ACHN (cell line): ENCODE measurements at places on chromosomes 11 and 22.

GRCh38 chr22:36590441-36591056 is 61.6 kb upstream of the EIF3D start:
- DNase-seq = no peak

GRCh38 chr11:102989379-102990047 is 34.0 kb upstream of the MMP13 start:
- DNase-seq = no peak

GRCh38 chr11:48036466-48036865 is 56.1 kb downstream of the PTPRJ start:
- no peak for DNase-seq

DNA sequence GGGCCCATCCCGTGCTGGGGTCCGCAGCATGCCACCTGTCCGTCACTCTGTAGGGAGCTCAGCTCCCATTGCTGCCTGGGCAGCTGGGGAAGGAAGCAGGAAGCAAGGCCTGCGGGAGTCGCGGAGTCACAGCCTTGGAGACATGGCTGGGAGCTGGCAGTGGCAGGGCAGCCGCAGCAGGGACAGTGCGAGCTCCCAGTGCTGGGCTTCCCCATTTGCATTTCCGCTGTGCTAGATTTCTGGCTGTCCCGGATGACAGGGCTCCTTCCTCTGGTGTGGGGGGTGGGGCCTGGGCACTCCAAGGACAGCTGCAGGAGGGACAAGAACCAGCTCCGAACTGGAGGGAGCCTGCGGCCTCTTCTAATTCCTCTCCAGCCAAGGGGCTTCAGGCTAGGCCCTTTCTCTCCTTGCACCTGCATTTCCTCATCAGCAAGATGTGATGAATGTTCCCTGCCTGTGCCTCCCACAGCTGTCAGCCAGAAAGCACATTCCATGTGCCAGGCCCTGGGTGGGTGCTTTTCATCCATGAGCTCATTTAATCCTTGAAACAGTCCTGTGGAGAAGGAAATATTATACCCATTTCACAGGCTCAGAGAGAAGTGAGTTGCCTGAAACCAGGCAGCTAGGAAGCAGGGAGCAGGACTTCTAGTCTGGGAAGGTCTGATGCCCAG is 48.0 kb downstream of the MYO7A start:
- DNase-seq = no peak

DNA sequence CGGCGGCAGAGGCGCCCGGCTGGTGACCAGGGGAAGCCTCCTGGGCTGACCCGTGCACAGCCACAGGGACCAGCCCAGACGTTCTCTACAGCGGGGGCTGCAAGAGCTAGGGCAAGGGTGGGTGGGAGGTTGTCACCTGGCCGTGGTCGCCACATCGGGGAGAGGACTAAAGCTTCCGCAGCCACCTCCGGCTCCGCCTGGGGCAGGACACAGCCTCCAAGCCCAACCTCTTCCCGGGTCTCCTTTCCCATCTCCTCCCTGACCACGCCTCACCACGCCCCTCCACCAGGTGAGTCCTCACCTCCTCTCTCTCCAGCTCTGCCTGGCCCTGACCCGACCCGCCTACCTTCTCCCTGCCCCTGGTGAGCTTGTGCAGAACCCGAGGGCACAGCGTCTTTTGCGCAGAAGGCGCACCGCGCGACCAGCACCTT is 75.9 kb upstream of the LMO1 start:
- DNase-seq = no peak

DNA sequence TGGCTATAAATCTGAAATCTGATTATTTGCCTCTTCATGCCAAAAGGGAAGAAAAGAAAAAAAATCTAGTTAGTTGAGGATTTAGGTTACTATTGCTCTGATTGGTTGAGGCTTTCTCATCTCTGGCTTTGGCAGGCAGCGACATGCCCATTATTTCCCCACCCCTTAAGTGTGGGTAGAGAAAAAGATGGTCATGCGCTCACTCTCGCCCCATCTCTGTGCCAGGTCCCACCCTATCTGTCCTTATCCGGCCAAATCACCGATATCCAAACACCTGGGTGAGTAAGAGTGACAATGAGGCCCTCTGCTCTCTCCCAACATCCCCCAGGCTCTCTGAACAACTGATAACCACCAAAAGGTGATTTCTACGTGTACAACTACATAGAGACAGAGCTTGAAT is 31.2 kb upstream of the SNX19 start:
- no peak for DNase-seq

DNA sequence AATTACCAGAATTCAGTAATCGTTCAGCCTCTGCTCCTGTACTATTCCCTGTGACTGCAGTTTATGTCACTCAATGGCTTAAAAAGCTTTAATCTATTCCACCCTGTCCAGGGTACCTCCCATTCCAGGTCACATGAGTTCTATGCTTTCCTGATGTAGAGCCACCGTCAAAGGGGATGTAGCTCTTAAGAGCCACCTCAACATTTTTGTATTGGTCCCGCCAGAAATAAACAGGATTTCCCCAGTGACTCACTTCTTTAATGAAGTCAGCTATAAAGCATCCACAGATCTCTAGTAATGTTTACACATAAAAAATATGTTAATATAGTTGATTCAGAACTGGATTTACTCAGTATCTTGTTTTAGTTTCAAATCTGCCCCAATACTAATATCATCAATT is 1.3 kb upstream of the OR8D1 start:
- no peak for DNase-seq

- no peak for DNase-seq
These were observed 105.7 kb downstream of the RASSF10 start for GRCh38 chr11:13114566-13115379.

DNA sequence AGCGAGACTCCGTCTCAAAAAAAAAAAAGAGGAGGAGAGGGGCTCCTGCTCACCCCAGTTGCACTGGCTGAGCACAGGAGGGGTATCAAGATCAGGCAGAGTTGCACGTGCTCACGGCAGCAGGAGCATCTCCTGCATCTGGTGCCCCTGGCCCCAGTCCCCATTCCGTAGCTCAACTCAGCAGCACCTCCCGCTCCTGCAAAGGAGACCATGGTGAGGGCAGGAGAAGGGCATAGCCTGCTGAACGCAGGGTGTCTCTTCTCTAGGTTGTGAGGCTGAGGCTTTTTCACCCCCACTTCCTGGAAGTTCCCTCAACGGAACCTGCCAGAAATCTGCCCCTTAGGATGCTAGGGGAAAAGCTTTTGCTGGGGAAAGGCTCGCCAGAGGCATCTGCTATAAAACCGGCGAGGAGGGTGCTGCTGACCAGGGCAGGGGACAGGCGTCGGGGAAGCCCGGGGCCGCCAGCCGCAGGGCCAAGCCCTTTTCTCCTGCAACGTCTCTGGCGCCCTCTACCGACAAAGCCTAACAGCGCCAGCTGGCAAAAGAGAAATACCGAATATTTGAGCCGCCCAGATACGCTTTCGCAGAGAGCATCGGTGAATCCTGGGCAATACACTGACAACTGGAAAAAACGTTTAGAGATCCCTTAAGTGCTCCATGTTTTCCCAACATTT is 1.0 kb upstream of the PPP6R2 start:
- DNase-seq = peak; percentile 87

DNA sequence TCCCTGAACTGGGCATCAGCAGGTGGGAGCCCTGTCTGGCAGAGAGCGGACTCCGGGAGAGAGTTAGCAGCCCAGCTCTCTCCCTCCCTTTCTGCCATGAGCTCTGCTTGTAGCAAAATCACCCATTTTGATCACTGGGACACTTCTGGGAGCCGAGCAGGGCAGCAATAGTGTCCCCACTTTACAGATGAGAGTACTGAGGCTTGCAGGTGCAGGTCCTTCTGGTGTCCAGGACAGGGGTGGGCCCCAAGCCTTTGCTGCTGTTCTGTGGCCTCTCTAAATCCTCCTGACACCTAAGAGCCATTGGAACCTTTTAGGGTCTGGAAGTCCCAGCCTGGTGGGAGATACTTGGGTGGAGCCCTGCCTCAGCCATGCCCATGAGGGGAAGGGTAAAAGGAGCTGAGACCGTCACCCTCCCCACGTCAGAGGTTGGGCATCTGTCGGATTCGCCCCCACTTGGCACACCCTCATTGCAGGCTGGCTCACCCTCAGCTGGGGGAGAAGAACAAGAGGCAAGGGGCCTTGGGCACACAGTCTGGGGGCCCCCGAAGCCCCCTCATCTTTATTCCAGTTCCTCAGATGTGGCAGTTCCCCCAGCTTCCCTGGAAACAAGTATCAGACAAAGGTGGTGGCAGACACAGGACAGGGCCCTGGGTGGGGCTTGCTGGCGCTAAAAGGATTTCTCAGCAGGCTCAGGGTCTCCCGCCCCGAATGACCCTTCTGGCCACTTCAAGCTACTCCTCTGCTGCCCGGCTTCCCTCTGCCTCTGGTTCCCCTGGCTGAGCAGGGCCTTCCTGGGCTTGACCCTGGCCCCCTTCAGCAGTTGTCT is 4.5 kb downstream of the RIN1 start:
- DNase-seq = no peak

DNA sequence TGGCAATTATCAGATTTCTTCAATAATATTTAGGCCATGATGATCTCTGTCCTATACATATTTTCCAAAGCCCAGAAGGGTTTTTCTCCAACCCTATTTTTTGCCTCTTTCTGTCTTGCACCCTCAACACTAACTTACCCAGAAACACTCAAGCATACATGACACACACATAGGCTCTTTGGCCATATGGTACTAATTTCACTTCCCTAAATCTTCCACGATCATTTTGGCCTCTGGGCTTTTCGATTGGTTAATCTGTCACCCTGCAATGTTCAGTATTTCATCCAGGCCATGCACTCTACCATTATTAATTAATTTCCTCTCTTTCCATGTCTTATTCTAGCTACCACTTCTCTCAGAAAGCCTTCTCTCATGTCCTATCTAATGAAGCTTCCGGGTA is 59.8 kb downstream of the LUZP2 start:
- DNase-seq = no peak

GRCh38 chr22:20656902-20657836 is 116.7 kb upstream of the SERPIND1 start:
- DNase-seq = peak; percentile 14

GRCh38 chr22:45997077-45997776 is 20.3 kb upstream of the WNT7B start:
- DNase-seq = no peak

GRCh38 chr11:35087648-35088047 is 51.3 kb upstream of the CD44 start:
- no peak for DNase-seq

- no peak for DNase-seq
These were observed 63.8 kb upstream of the WNT7B start for GRCh38 chr22:46040471-46041465.

GRCh38 chr11:89498845-89499448 is 7.8 kb upstream of the NOX4 start:
- DNase-seq = no peak

GRCh38 chr11:113779496-113779895 is at the start of gene CLDN25:
TSS of gene CLDN25 (plus strand) at chr11:113779796. CDS start at chr11:113779796, 0 bp downstream.
- no peak for DNase-seq

DNA sequence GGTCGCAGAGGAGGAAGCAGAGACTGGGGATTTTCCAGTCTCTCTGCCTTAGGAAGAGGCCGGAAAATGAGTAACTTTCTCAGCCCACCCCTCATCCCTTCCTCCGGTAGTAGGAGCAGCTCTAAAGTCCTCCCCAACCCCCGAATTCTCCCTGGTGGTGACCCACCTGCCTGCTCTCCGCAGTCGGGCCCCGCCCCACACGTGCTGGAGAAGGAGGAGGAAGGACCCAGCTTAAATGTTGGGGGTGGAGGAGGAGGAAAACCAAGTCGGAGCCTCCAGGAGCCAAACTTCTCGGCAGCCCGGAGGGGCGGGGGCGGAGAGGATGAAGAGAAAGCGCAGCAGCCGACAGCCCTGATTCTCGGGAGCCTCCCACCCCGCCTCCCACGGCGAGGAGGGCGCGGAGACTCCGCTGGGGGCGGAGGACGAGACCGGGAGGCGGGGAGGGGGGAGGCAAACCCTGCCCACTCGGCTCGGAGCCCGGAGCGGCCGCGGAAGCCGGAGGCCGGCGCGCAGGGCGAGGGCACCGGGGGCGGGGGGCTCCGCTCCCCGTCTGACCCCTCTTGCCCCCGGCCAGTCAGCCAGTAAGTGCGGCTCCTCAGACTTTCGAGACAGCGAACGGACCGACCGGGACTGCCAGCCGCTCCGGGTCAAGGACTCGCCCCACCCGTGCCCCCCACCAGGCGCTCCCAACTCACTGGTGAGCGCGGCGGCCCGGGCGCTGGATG is at the start of gene TPBGL:
Gene TPBGL, plus strand, starts transcription at position 464 of the 725 bp plus-strand sequence. CDS start 276 bp downstream, outside the sequence.
- no peak for DNase-seq

- no peak for DNase-seq
These were observed 232.2 kb downstream of the FAM76B start for GRCh38 chr11:95557376-95557775.

DNA sequence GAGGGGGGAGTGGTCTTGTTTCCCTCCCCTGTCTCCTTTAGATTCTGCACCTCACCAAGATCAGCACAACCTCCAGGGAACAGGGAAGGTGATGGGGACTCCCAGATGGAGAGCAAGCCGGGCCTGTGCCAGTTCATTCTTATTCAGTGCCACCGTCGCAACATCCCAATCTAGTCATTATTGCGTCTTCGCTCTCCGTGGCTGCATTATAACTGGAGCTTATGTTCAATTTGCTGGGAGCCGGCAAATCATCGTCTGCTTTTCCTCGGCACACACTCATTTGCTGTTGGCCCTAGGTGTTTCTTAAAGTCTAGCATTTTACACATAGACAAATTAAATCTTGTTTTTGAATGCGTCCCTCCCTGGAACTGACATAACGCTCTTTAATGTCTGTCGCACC is 1269.7 kb downstream of the BRD1 start:
- DNase-seq = no peak

DNA sequence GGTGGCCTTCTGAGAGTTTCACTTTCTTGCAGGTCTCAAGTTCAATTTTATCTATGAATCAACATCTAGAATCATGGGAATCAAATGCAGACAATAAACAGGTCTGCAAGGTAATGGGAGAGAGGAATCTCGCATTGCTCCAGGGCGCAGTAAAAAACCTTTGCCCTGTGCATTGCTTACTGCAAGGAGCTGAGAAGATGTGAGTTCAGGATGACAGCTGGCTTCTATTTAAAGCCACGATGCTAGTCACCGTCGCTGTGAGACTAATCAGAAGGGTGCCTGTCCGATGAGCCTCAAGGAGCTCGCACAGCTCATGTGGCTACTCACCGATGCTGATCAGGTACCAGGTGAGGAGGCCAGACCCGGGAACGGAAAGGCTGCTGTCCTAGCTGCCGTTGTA is 30.2 kb upstream of the APOA1 start:
- DNase-seq = no peak

GRCh38 chr11:92846491-92847125 is 122.8 kb upstream of the MTNR1B start:
- DNase-seq = no peak

GRCh38 chr11:35029979-35030682 is 108.8 kb upstream of the CD44 start:
- DNase-seq = peak; percentile 14

GRCh38 chr11:47184711-47185304 is 1.4 kb downstream of the PACSIN3 start:
- DNase-seq = no peak

- DNase-seq = no peak
These were observed 843.7 kb upstream of the CHORDC1 start for GRCh38 chr11:91066456-91067047.

GRCh38 chr11:134712228-134713145 is 300.4 kb upstream of the B3GAT1 start:
- DNase-seq = no peak

GRCh38 chr11:61417670-61418069 is 12.1 kb downstream of the CPSF7 start:
- no peak for DNase-seq

- peak; percentile 40 for DNase-seq
These were observed 797 bp downstream of the THY1 start for GRCh38 chr11:119421941-119422808.
